Naive thymus-derived CD8-positive, alpha-beta T cell (primary cell): ENCODE measurements at places on chromosomes 3 and 15.

DNA sequence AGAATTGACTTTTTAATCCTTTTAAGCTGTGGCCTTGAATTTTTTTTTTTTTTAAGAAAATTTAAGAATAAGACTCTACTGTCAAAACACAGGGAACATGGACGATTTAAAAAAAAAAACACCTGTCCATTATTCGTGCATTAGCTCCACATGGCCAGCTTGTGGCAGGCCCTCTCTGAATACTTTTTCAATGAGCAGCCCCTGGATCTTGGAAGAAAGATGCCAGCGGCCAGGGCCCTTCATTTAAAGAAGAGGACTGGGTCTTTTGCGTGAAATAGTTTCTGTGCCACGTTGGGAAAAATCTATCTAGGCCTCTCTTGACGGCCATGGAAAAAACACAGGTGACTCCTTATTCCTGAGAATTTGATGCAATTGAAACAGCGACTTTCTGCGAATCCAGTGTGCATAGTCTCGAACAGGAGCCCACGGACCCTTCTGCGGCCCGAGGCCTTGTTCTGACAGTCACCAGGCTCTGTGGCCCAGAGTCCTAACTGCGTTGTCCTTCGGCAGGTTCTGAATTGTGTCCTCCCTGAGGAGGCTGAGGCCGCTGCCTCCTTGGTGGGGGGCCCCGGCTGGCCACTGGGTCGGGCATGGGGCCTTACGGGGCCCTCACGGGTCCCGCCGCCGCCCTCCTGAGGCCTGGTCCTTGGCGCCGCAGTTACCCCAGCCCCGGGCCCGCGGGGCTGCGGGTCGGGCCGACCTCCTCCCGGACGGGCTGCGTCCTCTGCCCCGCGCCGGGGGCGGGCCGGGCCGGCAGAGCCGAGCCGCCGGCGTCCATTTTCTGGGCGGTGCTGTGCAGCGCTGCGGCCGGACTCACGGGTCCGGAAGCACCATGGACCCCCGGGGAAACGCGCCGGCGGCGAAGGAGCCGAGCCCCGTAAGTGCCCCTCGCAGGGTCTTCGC is 33.5 kb downstream of the ZBTB38 start:
- peak; percentile 51 for DNase-seq

DNA sequence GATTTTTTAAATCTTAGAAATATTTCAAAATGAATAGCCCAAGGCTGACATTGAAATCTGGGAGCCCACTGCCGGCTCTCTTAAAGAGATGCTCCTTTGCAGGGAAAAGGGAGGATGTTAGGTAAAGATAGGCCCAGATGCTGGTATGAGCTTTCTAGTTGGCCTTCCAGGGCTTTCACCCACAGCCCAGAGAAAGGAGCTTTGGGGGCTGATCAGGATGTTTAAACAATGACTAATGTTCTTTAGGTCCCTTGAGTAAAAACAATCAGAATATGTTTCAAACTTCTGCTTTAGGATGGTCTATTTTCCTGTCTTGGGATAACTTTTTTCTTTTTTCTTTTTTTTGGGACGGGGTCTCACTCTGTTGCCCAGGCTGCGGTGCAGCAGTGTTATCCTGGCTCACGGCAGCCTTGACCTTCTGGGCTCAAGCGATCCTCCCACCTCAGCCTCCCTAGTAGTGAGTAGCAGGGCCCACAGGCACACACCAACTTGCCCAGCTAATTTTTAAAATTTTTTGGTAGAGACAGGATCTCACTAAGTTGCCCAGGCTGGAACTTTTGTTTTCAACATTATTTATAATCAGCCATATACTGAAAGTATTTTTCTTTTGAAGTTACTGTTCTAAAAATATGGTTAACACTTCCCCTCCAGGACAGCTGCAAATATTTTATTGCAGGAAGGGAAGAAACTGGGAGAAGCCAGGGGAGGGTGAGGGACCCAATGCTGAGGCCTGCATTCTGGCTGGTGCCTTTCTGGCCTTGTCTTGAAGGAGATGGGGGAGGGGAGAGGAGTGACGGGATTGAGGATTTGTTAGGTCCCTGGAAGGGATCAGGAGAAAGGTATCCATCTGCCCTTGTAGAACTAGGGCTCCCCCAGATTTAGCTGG is 70.1 kb downstream of the TRAK1 start:
- DNase-seq, result no peak

- no peak for DNase-seq
Observed at GRCh38 chr3:69842789-69843188, 103.5 kb downstream of the MITF start.

DNA sequence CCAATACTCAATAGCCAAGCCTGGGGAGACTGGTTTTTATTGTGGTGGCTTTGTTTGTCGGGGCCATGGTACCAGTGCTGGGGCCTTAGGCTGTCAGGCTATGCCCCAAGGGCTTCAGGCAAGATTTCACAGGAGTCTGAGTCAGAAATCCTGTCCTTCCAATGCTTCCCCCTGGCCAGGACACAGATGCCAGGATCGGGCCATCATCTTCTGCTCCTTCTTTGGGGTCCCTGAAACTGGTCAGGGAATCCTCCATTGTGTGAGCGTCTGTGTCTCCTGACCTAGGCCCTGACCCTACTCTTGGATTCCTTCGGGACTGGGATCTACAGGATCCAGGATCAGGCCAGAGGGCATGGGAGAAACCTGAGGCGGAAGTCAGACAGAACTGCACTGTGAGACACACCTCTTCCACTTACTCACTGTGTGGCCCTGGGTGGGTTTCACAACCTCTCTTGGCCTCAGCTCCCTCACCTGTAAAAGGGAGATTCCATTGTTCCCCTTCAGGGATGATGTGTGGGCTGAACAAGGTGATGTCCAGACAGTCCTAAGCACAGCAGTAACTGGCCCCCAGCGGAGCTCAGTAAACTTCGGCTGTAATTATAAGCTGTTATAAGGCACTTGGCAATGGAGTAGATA is 292.7 kb downstream of the UACA start:
- no peak for DNase-seq

GRCh38 chr15:58562135-58562534 is 130.3 kb downstream of the LIPC start:
- no peak for DNase-seq

GRCh38 chr3:140178482-140178881 is 243.5 kb downstream of the CLSTN2 start:
- no peak for DNase-seq

DNA sequence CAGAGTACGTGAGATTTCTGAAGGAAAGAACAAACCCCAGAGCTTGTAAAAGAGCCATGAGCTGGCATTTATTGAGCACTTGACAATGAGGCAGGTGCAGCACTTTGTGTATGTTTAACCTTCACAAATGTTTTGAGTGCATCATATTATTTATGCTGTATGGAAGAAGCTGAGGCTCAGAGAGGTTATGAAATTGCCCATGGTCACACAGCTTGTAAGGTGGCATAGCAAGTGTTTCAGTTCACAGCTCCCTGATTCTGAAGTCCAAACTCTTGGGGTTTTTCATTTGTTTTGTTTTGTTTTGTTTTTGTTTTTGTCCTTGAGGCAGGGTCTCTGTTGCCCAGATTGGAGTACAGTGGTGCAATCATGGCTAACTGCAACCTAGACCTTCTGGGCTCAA is 25.1 kb upstream of the ADAMTS7 start:
- no peak for DNase-seq
